Activated CD4-positive, alpha-beta T cell treated with anti-CD3 and anti-CD28 coated beads, Interleukin-2, amount 50 U/mL, for 48 hours (primary cell): ENCODE measurements at places on chromosomes 16 and 17.

GRCh38 chr17:81426393-81427172, 31.3 kb downstream of the BAHCC1 start:
- no peak for DNase-seq

DNA sequence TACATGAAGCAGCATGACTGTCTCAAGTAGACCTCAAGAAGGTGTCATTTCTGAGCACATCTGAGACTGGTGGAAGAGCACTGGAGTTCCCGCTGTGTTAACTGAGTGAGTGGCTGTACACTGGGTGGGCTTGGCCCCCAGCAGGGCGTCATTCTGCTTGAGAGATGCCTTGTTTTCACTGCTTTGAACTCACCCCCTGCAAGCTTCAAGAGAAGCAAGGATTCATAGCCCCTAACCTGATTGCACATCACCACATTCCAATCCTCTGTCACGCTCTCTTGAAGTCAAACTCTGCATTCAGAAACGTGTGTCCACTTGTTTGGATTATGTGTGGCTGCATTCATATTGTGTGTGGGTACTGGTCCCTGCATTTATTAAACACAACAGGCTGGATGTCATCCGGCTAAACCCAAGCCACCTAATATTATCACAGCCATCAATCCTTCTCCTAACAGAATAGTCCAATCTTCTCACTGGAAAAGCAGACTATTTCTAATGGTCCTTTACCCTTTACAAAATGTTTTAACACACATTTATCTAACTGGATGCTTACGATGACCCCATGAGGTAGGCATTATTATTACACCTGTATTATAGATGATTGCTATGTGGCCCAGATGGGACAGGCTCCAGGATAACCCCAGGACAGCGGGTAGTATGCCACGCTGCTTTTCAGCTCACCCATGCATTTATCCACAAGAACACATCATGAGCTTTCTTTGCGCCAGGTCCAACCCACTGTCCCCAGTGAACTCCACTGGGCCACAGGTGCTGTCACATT, 76.3 kb downstream of the USP31 start:
- DNase-seq, result no peak

DNA sequence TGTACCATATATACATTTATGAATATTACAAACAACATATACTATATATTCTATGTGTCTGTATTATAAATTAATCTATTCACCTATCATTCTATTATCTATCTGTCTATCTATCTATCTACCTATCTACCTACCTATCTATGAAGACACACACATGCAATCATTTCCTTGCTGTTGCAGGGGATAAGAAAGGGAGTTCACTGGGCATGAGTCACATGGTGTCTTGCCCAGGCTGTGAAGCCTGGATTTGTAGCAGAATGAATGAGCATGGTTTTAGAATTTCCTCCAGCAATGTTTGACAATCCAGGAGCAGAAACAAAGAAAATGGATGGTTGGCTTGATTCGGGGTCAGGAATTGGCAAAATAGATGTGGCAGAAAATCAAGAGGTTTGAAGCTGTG, 23.2 kb upstream of the FAM20A start:
- no peak for DNase-seq

DNA sequence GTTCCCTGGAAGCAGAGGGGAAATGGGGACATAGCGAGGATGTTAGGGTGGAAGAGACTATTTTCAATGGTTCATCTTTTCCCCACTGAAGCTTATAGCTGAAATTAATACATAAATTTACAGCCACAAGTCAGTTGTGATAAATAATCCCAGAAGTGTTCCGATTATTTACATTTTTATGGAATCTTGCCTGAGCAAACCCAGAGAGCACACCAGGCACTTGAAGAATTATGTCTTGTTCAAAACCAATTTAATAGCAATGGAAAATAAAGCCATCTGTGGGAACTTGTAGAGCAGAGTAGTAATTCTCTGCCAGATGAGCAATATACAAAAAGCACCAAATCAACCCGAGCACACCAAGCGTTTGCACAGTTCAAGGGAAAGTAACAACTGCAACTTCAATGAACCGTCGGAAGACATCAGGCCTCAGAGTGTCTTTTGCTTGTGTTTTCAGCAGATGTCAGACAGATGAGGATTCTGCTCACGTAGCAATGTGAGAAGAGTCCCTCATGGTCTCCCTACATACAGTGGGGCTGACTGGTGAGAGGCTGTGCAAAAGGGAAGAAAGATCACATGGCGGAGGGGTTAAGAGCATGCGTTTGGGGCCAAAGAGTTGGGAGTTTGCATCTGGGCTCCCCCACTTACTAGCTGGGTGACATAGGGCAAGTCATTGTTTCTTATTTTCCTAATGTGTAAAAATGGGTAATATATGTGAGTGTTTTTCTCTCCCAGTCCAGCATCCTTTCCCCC, 148.7 kb upstream of the HS3ST2 start:
- no peak for DNase-seq

GRCh38 chr16:53692146-53692545, 11.5 kb downstream of the RPGRIP1L start:
- DNase-seq, result no peak

DNA sequence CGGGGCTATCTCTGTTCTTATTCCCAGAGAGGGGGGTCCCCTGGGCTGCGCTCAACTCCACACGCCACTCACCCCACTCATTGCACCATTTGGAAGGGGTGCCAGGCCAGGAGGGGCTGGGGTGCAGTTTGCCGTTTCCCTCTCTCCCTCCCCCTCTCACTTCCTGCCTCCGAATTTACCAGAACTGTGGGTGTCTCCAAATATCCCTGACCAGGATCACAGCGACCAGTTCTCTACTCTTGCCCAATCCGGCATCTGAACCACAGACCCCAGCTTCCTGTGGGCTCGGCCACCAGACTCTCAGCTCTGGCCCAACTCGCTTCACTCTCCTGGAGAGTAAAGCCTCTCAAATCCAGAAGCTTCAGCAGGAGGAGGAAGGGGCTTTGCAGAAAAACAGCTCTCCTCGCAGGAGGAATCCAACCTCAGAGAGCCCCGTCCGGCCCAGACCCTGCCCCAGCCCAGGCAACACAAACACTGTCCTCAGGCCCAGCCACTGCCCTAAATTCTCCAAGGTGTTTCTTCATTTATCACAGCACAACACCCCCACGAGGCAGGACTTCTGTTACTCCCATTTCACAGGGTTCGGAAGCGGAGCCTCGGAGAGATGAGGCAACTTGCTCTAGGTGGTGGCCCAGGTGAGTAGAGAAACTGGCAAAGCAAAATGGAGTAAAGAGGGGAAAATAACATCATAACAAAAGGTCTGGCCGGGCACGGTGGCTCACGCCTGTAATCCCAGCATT, 423 bp upstream of the ASGR2 start:
- DNase-seq, result no peak

- DNase-seq, result peak; percentile 79
Measured at GRCh38 chr16:11263737-11264136, 5.4 kb downstream of the TNP2 start.

DNA sequence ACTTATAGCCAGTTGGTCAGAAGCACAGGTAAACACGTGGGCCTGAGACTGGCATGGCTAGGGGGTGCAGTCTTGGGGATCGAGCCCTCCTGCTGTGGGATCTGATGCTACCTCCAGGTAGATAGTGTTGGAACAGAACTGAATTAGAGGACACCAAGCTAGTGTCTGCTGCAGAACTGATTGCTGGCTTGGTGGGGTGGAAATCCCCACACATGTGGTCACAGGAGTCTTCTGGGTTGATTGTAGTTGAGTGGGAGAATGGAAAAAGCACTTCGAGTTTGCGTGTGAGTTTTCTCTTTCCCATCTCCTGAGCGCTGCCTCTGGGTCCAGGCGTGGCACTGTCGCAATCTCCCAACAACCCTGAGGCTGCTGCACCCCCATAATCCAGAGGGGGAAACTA, 8.0 kb upstream of the SPATA32 start:
- DNase-seq, result no peak

DNA sequence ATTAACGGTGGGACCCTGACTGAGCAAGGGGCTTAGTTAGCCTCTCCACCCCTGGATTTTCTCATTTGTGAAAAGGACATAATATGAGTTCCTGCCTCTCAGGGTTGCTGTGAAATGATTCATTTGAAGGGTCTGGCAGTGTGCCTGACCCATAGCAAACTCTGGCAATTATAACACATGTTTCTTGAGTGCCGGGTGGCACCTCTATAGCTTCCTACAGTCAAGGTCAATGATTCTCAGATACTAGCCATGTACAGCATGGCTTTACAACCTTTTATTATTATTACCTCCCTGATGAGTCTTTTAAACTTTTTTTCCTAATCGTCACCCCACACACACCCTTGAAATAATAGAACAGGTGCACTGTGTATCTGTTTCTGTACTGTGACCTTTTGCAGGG, 42.1 kb downstream of the TMEM114 start:
- no peak for DNase-seq

DNA sequence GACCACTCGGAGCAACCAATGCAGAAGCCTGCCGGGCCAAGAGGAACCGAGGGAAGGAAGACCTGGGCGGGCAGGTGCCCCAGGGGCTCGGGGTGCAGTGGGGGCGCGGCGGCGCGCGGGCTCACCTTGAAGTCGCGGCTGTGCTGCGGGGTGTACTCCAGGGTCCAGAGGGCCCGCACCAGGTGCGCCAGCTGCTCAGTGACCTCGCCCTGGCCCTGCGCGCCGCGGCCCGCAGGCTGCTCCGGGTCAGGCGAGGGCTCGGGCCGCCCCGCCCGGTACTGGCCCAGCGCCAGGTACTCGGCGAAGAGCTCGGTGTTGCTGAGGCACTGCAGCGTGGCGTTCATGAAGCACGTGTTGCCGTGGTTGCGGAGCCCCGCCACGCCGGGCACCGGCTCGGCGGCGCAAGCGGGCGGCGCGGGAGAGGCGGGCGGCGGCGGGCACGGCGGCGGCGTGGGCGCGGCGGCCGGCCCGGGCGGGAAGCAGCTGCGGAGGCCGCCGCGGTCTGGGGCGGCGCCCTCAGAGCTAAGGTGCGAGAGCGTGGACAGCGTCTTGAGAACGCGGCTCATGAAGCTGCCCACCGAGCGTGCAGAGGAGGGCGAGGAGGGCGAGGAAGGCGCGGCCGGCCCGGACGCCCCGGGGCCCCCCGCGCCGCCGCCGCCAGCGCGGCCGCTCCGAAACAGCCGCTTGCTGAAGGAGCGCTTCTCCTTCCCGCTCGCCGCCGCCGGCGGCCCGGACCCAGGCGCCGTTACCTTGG, 562 bp downstream of the USP31 start:
- DNase-seq, result peak; percentile 54

DNA sequence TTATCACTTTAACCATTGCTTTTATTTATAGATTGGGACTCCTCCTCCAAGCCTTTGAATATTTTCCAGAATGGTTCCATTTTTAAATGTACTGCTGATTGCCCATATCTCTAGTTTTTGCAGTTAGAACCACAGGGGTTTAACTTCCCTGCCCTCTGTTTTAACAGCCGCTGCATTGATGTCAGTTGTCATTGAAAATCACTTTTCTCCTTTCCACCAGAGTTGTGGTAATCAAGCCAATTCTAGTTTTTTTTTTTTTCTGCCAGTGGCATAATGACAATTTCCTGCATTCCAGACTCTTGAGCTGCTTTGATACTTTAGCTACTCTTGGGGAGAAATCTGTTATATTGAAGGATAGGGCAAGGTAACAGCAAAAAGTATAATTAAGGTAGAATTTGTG, 91.5 kb downstream of the HS3ST4 start:
- no peak for DNase-seq

DNA sequence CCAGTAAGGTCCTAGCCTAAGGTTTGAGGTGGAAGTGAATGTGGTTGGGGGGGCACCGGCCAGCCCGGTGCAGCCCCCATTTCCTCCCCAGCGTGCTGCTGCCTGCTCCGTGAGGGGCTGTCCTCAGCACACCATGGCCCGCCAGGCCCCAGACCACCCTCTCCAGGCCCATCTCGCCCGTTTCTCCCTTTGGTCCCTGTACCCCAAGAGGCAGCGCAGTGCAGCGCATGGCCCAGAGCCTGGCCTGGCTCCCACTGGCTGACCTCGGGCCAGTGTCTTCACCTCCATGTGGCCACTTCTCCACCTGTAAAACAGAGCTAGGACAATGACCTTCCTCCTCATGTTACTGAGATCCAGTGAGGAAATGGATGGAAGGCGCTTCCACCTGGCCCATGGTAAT, 170.0 kb upstream of the GSE1 start:
- no peak for DNase-seq

DNA sequence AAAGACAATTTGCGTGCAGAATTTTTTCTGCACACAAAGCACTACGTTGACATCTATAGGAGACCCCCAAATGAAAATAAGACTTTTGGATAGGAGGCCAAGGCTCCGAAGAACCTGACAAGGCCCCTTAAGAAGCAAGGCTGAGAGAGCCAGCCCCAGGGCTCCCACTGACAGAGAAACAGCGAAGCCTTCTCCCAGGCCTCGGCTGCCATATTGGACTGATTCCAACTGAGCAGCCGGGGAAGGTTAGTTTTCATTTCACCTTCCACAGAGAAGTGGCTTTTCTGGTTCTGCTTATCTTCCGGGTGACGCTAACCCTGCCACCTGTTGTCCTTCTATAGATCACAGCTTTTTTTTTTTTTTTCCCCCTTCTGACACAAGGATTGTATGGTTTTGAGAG, 356.7 kb downstream of the SOX9 start:
- no peak for DNase-seq

DNA sequence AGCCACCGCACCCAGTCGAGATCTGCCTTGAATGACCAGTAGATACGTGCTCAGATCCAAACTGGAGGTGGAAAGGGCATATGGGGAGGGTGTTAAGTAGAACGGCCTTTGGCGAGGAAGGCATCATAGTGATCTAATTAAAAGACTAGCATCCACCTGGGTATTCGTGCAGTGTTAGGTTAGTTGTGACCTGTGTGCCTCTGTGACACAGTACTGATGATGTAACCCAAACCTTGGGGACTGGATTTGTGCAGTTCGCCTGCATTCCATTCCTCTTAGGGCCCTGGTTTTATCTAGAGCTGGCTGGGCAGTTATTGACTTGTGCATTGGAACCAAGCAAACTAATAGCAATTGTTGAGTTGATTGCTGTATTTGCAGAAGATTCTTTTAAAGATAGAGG, 47.9 kb downstream of the SNX29 start:
- DNase-seq, result no peak

GRCh38 chr16:57192720-57193486, 6.8 kb downstream of the RSPRY1 start:
- DNase-seq, result no peak

DNA sequence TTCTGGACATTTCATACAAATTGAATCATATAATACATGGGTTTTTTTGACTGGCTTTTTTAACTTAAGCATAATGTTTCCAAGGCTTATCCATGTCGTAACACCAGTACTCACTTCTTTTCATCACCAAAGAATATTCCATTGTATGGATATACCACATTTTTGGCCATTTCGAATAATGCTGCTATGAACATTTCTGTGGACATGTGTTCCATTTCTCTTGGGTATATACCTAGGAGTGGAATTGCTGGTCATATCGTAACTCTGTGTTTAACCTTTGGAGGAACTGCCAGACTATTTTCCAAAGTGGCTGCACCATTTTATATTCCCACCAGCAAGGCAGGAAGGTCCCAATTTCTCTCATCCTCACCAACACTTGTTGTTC, 46.0 kb upstream of the WSB1 start:
- DNase-seq, result no peak
